ENCODE measurements at places on chromosomes 6 and 20.

GRCh38 chr6:83071023-83071422 is 3.6 kb downstream of the DOP1A start:
- no peak for DNase-seq

DNA sequence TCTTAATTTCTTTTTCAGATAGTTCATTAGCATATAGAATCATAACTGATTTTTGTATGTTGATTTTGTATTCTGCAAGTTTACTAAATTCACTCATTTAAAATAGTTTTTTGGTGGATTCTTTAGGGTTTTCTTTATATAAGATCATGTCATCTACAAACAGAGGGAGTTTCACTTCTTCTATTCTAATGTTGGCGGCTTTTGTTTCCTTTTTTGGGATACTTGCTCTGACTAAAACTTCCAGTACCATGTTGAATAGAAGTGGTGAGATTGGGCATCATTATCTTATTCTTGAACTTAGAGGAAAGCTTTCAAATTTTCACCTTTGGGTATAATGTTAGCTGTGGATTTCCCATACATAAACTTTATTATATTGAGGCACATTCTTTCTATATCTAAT is 296.9 kb downstream of the BCKDHB start:
- no peak for DNase-seq

DNA sequence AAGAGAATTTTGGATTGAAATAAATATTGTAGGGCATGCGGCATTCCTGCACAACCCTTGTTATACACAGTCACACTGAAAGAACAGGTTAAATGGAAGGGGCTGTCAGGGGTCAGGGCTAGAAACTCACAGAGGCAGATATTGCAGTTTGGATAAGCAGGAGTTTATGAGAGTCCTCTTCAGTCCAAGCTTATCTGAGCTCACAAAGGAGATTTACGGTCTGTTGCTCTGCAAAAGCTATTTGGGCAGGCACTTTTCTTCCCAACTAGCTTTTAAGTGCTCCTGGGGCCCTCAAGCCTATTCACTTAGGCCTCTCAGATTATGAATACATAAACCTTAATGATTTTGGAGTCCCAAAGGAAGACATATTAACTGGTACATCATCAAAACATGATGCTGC is 156.2 kb downstream of the SOX4 start:
- no peak for DNase-seq

DNA sequence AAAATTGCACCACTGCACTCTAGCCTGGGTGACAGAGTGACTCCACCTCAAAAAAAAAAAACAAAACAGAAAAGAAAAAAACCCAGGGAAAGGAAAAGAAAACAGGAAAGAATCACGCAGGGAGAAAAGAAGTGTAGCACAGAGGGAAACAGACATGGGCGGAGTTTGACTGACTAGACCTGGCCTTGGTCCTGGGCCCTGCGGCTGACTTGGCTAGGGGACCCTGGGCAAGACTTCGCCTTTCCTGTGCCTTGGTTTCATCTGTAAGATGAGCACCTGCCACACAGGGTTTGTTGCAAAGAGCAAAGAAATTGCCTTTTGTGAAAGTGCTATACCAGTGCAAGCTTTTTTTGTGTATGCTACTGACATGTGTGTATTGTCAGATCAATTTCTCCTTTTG is 71.3 kb upstream of the KCNG1 start:
- DNase-seq: no peak

- no peak for DNase-seq
Observed at GRCh38 chr20:63072991-63073737, 66.4 kb upstream of the BHLHE23 start.

- no peak for DNase-seq
Observed at GRCh38 chr20:11247046-11248010, 573.5 kb upstream of the JAG1 start.

DNA sequence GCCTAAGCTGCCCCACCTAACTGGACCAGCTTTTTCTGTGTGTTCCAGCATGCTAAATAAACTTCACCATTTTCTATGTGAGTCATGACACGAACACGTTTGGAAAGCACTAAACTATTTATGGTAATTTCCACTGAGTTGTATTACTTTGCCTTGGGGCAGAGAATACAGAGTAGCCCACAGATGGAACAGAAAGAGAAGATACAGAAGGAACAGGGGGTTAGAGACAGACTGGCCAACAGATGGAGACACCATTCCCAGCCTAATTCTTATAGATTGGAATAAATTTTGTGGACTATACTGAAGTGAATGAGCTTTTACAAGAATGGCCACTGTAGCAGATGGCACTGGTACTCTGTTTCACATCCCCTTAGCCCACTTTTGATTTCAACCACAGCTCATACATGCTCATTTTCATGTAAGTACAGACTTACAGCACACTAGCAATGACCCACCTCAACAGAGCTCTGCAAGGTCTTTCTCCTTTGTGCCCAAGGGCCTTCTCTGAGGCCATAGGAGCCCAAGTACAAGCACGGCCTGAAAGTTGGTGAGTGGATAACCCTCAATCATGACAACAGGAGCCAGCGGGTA is 13.1 kb upstream of the NT5DC1 start:
- DNase-seq: no peak

DNA sequence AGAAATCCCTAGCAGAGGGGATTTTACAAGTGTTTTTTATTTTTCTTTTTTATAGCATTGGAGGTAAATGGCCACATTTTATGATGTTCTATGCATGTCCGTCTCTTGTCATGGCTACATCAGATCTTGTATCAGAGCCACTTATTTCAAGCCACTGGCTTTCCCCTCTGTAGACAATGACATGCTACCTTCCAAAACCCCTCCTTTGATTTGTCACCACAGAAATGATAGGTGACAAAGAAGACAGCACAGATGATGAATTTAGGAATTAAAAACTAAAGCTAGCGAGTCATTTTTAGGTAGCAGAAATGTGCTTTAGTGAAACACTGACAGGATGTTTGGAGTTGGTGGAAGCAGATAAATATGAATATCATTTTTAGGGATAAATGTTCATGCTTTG is 20.8 kb downstream of the PLCB1 start:
- DNase-seq: no peak

DNA sequence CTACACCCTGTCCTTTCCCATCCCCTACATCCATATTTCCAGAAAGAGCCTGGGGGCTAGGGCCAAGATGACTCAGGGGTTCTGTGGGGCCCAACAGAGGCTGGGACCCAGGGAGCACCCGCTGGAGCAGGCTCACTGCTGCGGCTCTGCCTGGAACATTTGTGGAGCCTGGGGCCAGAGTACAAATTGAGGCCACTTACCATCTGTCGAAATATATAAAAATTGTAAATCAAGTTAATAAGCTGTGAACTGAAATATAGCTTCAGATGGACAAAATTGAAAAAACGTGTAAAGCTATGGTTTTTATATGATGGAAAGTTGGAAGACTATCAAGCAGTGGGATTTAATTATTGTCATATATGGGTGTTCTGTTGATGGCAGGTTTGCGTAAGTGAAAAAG is 82.9 kb upstream of the ATXN1 start:
- no peak for DNase-seq

DNA sequence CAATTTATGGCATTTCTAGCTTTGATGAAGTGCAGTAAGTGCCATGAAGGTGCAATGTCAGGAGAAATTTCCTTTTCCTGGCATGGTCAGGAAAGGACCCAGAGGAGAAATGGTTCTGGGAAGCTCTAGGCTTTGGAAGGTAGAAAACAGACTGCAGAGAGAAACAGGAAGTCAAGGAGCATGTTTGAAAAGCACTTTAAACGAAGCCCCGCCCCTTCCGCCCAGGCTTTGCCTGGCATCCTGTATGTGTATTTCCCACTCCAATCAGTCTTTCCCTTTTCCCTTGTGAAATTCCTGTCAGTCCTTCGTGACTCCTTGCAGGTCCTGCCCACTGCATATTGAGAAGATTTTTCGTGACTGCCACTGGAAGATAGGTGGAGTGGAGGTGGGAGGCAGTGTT is 320.9 kb upstream of the SASH1 start:
- no peak for DNase-seq

GRCh38 chr20:25207960-25208534 is 12.5 kb downstream of the ENTPD6 start:
- no peak for DNase-seq

GRCh38 chr6:46505693-46506512 is 14.7 kb upstream of the RCAN2 start:
- no peak for DNase-seq

DNA sequence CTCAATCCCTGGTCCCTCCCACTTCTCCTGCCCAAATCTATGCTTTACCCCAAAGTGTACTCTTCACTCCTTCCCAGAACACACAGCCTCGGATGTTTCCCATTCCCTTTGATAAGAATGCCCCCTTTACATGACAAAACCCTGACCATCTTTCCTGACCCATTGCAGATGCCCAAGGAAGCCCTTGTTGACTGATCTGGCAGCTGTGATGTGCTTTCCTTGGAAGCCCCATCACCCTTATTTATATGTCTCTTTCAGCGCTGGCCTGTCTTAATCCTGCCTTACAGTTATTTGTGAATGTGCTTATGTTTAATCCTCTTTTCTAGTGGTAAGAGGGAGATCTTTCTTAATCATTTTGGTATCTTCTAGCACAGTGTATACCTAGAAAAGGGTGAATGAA is 523.1 kb downstream of the CD83 start:
- DNase-seq: no peak

GRCh38 chr6:68575765-68576439 is 59.2 kb upstream of the ADGRB3 start:
- no peak for DNase-seq

DNA sequence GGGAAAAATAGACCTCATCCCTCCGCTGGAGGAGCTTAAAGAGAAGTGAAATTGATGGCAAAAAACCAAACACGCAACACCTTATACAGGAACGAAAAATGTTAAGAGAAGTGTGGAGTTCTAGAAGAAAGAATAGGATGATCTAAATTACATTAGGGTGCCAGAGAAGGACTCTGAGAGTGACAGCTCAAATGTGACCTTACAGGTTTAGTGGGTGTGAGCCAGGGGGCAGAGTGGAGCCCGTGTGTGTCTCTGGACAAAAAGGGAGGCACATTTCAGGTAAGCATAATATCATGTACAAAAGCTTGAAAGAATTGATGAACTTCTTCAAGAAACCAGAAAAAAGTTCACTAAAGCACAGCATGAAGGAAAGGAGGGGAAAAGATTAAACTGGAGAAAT is 20.8 kb downstream of the HLA-DRA start:
- DNase-seq: no peak

GRCh38 chr6:131293472-131293911 is 158.2 kb downstream of the AKAP7 start:
- DNase-seq: no peak

DNA sequence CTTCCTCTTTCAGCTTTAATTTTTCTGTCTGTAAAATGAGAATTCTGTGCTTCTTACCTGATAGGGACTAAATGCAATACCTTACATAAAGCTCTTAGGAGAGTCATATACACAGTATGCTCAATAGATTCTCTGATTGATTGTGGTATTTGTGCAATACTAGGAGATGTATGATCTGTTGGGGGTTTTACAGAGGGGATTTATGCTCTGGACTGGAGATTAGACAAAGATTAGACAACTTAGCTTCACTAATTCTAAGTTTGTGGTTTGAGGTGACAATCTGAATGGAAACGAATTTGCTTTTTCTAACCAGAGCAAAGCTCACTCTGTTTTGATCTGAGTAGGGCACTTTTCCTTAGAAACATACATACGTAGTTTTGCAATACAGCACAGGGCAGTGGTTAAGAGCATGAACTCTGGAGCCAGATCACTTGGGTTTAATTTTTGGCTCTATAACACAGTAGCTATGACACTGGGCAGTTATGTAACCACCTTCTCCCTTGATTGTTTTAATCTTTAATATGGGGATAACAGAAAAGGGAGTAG is 126.2 kb downstream of the RNF144B start:
- DNase-seq: no peak

DNA sequence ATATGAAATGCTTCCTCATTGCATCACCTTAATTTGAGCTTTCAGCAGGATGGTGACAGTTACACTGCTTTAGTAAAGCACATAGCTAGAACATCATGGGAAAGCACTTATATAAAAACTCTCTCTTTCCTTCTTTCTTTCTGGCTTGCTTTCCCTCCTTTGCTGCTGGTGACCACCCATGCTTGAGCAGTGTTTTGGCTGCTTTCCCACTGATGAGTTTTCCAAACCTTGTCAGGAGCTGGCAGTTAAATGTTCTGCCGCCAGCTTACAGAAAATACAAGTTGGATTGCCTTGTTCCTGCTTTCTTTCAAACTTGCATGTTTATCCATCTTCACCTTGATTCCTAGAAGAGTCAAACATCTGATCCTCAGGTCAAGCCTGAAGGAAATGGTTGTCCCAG is 323.9 kb downstream of the FOXA2 start:
- no peak for DNase-seq

- no peak for DNase-seq
Observed at GRCh38 chr6:108721286-108721685, 126.9 kb upstream of the ARMC2 start.

DNA sequence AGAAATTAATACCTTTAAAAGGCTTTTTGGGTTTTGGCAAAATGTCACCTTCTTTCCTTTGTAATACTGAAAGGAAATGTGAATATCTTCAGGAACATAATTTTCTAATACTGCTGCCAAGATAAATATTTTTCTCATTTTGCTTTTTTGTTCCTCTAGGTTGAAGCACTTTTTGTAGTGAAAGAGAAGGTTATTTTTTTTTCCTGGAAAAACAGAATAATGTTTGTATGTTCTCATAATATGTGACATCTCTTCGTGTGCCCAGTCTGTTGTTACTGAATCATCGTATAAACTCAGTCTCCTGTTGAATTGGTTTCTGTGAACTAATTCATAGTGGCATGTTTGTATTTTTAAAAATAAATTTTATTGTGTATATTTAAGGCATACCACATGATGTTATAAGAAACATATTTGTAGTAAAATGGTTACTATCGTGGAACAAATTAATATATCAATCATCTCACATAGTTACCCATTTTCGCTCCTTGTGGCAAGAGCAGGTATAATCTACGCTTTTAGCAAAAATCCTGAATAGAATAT is 74.4 kb downstream of the SH3BGRL2 start:
- DNase-seq: no peak

- DNase-seq: no peak
Observed at GRCh38 chr6:140318408-140318807, 944.0 kb upstream of the CITED2 start.

All from HuH-7.5 (cell line).